Activated CD8-positive, alpha-beta memory T cell treated with anti-CD3 and anti-CD28 coated beads for 4 hours (primary cell): ENCODE measurements at places on chromosomes 2 and 18.

DNA sequence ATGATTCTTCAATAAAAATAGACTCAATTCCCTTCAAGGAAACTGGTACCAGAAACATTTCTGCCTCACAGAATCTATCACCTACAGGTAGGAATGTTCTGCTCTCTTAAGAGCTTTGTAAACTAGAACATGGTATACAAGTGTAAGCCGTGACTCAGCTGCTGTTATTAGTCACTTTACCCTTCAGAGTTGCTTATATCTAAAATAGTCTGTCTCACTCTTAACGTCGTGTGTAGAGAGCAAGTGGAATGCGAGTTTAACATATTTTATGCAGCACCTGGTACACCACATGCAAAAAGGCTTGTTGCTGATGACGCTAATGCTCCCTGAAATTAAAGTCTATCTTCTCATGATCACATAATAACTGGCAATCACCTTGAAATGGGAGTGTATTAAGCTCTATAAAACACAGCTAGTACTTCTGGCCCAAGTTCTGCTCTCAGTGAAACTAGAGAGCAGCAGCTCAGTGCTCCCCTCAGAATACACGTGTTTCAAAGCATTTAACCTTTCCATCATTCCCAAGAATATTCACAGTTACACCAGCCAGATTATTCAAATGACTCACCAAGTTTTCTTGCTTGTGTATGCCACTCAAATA lies 420.0 kb downstream of the ZEB2 start:
- DNase-seq: no peak

- no peak for DNase-seq
Measured at GRCh38 chr18:51617572-51618260, 420.2 kb upstream of the MEX3C start.

GRCh38 chr2:228417956-228418355 lies 236.5 kb upstream of the SPHKAP start:
- no peak for DNase-seq

GRCh38 chr18:67864677-67865340 lies 348.3 kb upstream of the DSEL start:
- no peak for DNase-seq

DNA sequence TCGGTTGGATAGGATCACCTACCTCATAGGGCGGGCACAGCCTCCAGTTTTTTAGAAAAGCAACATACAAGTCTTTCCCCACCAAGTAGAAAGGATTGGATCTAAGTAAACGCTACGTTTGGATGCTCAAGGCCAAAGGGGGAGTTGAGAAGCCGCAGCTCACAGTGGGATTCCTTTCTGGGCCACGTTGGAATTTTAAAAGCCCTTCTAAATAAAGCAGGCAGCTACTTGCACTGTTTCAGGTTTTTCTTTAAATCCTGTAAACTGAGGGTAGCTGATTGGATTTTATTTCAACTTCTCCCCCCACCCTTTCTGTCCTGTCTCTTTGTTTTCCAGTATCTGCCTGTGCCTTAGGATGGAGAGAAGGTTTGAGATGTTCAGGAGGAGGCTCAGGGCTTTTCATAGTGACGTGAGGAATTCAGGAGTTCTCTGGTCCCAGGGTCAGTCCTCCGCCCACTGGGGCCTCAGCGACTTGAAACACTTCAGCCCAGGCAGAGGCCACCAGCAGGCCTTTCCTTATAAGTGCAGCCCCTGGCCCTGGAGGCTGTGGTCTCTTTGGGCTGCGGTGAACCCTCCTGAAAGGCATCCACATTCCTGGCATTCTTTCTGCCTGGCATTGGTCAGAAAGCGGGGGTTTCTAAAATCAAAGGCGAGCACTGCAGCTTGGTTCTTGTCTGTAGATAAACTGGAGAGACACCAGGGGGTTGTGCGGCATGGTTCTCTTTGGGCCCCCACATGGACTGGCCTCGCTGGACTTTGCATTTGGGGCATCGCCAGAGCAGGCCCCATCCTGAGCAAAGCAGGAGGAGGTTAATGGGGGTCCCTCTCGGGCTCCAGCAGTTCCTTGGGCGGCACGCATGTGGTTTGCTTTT lies 44.5 kb downstream of the SH3BP4 start:
- DNase-seq: no peak

DNA sequence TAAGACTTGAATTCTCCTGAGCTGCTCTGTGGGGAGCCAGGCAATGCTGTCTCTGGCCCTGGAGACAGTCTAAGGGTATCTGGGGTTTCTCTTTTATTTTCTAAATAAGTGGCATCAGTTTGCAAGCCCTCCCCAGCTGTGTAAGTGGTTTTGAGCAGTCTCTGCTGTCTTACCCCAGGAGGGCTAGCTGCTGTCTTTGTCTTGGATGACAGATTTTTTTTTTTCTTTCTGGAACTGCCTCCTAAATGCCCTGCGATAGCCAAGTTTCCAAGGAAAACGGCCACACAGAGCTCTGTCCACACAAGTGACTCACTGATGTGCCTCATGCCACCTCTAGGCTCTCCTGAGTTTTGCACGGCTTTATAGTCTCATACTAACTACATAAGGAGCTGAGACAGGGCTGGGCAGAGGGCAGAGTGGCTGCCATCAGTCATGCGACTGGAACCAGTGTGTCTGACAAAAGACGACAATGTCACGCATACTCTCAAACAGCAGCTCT lies 37.2 kb upstream of the THOC1 start:
- DNase-seq: no peak

- no peak for DNase-seq
Measured at GRCh38 chr2:210536973-210537650, 19.3 kb upstream of the CPS1 start.
